Urothelium cell line (cell line): ENCODE measurements at places on chromosomes 3 and 15.

DNA sequence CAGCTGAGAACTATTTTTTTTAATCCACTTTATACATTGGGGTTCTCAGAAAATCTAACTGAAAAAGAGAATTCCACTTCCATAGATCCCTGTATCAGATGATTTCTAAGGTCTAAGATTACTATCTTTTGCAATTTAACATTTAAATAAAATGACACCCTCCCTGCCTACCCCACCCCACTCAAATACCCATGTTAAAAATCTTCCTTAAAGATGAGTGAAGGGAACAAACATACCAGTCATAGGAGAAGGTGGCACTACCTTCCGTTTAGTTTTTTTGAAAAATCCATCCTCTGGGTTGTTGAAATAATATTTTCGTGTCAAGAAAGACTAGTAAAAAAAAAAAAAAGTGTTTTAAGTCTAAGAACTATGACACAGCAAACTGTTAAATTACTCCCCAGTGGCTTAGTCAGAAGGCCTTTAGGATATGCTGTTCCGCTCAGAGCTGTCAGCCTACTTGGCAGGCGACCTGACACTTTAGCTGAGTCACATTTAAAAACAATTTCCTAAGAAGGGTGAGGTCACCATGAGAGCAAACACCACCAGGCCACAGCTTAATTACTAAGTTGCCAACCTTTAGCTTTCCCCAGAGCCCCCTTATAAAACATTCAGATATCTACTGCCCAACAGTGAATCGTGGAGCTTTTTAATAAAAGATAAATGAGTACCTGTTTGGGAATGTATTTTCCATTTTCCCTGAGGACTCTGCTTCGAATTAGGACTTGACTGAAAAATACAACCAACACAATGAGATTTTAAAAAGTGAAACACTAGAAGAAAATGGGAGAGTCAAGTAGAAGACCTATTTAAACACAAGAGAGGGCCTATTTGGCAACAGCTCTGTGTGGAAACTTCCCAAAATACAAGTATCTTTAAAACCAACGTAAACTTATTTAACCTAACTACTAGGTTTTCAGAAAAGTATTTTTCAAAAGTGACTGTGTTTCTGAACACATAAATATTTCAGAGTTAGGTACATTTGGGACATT lies 9.6 kb downstream of the EMC3 start:
- peak; percentile 75 for DNase-seq

GRCh38 chr3:157618886-157619285 lies 115.7 kb upstream of the VEPH1 start:
- no peak for DNase-seq

GRCh38 chr15:81983497-81983896 lies 62.3 kb downstream of the MEX3B start:
- DNase-seq, result no peak

GRCh38 chr3:138949002-138949418 lies 2.0 kb downstream of the FOXL2NB start:
- DNase-seq, result no peak

DNA sequence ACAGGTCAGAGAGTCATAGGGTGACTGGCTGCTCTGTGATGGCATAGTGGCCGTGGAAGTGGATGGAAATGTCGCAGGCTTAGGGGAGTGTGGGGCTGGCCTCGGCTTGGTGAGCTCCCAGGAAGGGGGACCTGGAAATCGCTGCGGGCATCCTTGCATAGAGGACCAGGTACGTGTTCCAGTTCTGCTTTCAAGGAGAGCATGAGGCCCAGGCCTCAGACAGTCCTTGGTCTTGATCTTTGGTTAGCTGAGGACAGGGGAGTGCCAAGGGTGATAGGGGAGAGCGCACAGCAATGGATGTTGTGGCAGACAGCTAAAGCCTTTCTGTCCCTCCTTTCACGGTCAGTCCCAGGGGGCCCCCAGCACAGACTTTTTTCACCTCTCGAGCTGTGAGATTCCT lies 110.5 kb downstream of the SNRPN start:
- DNase-seq, result no peak

- no peak for DNase-seq
Observed at GRCh38 chr3:8980756-8981257, 17.5 kb upstream of the RAD18 start.

DNA sequence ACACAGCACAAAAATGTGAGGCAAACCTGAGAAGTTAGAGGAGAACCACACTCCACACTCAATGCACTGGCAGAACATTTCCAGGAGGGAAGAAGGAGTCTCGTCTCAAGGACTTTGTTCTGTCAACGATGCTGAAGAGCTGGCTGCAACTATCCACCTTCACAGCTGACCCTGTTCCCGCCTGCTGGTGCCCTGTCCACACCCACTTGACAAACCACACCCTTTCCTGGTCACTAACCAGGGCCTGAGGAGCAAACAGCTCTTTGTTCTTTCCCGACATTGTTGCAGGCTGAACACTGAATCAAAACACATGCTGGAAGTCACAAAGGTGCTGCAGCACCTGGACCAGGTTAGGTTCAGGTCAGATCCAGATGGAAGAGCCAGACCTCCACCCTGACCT lies 92.6 kb upstream of the ARRDC4 start:
- DNase-seq, result no peak

DNA sequence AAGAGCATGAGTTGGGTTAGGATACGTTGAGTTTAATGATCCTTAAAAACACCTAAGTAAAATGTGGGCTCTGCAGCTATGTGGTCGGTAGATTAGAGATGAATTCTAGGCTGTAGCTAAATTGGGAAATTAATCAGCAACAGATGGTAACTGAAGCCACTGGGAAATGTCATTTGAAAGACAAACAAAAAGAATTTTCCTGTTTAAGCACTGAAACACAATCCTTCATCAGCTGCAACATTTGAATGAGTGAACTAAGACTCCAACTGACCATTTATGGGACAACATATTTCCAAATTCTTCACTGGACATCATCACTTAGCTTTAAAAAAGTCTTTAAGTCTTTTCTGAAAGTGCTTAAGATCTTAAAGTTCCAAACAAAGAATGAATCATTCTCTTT lies 226.9 kb downstream of the ZNF385D start:
- no peak for DNase-seq

GRCh38 chr3:112857526-112857925 lies 10.9 kb upstream of the CD200R1L start:
- DNase-seq, result no peak

DNA sequence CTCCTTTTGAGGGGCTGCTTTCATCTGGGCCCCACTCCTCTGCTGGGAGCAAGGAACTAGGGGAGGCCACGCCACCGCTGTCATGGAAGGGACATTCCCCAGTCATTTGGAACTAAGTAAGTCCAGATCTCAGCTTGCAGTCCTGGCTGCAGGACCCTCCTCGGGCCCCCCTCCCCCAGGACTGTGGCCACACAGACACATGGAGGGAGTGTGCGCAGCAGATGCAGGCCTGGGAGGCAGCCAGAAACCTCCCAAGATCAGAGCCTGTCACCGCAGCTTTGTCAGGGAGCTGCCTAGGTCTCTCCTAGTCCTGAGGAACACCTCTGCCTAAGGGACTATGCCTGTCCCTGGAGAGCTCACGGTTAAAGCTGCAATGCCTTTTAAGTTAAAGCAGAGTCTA lies 7.3 kb upstream of the SEMA3F start:
- no peak for DNase-seq

DNA sequence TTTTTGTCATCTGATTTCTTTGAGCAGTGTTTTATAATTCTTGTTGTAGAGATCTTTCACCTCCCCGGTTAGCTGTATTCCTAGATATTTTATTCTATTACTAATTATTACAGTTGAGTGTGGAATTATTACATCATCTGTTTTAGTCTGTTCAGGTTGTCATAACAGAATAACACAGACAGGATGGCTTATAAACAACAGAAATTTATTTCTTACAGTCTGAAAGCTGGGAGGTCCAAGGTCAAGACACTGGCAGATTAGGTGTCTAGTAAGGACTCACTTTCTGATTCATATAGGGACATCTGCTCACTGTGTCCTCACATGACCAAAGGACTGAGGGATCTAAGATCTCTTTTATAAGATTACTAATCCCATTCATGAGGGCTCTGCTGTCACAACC lies 121.3 kb upstream of the THBS1 start:
- no peak for DNase-seq

GRCh38 chr15:70299931-70300869 lies 202.5 kb upstream of the TLE3 start:
- DNase-seq, result no peak

- DNase-seq, result peak; percentile 82
Observed at GRCh38 chr15:88385078-88385700, 82.0 kb downstream of the MRPL46 start.

DNA sequence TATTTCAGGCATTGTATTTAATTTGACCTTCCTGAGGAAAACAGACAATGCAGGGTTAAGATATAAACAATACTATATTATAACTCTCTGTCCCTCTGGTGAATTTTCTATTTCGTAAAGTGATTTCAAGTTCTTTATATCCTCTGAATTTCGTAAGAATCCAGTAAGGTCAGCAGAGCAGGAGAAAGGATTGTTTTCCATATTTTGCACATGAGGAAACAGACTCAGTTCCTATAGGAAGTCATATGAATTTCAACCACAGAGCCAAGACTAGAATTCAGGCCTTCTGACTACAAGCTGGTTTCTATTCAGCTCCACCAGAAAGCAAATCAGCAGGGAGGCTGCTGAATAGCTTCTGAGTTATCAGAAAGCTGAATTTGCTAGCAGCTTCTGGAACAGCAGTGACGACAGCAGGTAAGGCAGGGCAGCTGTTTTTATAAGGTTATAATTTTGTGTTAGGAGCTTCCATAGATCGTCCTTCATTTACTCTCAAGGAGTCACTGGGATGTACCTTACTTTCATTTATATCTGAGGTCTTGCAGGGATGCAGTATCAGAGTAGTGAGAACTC lies 11.1 kb upstream of the PLAAT1 start:
- DNase-seq, result no peak

GRCh38 chr3:190696777-190697501 lies 165.6 kb downstream of the GMNC start:
- DNase-seq, result peak; percentile 18

DNA sequence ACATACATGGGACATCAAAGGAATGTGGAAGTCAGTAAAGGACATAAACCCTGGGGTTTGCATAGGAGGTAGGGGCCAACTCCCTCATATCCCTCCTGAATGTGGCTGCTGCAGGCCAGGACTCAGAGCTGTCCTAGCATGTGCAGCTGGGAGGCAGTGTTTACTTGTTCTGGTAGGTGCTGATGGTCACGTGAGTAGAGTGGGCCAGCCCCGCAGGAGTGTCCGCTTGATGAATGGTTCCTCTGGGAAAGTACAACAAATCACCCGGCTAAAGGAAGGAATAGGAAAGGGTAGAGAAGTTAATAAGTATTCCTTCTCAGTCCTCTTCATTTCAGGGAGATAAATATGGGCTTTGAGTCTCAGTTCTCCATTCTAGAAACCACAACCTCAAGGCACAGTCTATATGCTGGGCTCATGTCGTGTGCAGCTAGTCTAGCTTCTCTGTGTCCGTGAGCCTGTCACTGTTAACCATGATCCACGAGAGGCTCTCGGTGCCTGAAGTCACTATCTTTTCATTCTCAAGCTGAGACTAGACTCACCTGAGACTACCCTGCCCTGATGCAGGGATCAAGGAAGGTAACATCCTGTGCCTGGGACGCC lies 17.9 kb downstream of the RIOX2 start:
- no peak for DNase-seq

DNA sequence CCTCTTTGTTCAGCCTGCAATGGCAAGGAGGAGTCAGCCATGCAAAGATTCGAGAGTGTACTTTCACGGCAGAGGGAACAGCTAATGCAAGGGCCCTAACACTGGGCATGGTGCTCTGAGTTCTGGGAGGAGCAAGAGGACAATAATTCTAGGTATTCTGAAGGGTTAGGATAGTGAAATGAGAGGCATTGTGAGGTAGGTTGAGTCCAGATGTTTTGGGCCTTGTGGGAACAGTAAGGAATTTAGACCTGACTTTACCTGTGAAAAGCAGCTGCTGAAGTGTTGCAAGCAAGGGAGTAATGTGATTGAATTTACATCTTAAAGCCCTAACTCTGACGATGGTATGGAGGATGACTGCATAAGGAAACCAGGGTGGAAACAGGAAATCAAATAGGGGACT lies 211.6 kb downstream of the CNTN3 start:
- DNase-seq, result no peak

DNA sequence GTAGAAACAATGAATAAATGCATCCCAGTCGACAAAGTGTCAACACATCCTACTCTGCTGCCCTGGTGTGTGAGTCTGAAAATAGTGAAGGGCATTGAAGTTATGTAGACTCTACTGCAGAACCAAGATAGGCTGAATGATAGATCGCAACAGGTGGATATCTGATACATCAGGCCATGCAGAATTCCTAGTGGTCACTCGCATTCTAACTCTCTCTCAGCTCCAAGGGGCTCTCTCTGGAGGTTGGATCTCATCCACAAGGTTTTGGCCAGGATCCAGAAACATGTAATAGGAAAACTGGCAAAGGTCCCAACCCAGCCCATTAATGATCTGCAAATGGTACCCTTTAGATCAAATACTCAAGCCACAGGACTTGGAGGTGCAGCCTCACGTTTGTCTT lies 514.1 kb downstream of the MAGI1 start:
- no peak for DNase-seq

DNA sequence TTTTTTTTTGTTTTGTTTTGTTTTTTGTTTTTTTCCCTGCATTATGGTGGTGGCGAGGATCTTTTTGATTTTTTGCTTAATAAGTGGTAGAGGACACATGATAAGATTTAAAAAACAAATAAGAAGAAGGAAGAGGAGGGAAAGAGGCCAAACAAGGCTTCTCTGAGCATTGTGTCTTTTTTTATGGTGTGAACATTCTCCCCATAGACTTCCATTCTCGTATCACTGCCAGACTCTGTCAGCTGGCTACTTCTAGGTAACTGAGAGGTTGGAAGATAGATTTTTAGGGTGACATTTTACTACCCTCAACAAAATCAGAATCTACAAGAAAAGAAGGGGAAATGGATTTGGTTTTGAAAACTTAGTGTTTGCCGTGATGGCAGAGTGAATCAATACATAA lies 3.8 kb downstream of the NLGN1 start:
- DNase-seq, result no peak

- DNase-seq, result no peak
Observed at GRCh38 chr3:38349684-38350359, 3.2 kb downstream of the XYLB start.

- DNase-seq, result no peak
Observed at GRCh38 chr15:86235667-86236066, 156.0 kb downstream of the AGBL1 start.

DNA sequence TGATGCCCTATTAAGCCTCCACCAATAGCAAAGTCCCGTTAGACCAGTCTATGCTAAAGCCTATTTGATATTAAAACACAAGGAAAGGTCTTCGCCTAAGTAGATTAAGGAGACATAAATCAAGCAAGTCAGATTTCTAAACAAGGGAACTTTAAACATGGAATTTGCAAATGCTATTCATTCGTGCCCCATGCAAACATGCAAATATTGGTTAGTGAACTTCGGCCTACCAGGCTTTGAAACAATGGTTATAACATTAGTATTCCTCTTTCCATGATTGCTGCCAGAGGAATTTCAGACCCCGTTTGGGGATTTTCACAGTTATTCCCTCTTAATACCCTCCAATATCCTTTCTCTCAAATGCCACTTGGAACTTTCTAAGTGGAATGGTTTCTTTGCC lies 36.9 kb upstream of the ZNF280D start:
- DNase-seq, result no peak
